Stimulated activated memory B cell treated with anti-CD40 and anti-IgM and Interleukin-4, amounts not matched to agents 10 μg/mL and 1 μg/mL and 100 μg/mL, for 72 hours (primary cell): ENCODE measurements at places on chromosomes 4 and X.

- ATAC-seq, result no peak
- no peaks in the 10 kb centered on the region for H3K27me3 ChIP-seq
Observed at GRCh38 chr4:78720204-78720603, 55.9 kb upstream of the BMP2K start.

DNA sequence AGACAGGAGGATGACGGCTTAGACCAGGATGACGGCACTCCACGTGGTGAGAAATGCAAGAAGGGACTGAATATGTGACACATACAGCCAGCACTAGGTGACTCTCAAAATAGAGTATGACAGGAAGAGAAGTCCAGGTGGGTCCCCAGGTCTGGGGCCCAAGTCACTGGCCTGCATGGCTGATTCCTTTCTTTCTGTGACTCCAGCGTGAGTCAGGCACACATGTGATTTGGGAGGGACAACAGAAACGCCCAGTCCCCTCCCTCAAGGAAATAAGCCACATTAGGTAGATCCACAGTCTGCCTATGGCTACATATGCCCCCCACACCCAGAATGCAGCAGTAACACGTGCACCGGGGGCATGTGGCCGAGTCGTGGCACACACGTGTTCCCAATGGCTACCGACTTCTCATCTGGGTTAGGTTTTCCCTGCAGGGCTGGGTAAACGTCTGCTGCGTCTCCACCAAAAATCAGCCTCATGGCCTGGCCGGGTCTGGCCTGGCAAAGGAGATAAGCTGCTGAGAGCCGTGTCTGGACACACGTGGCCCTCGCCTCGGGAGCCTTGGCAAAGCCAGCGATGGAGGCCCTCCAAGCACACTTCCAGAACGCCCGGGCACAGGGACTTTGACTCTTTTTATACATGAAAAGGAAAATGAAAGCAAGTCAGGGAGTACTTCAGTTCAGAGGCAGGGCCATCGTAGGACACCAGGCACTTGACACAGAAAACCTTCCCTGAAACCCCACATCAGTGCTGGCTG is 19.3 kb downstream of the SEL1L3 start:
- no peak for ATAC-seq
- peak overlapping the region; percentile 50 for H3K4me3 ChIP-seq
- peak overlapping the region; percentile 75 for H3K27ac ChIP-seq
- H3K36me3 ChIP-seq, result peaks cover 60% of the 10 kb centered on the region
- H3K4me1 ChIP-seq, result peaks cover 77% of the 10 kb centered on the region
- H3K27me3 ChIP-seq, result no peaks in the 10 kb centered on the region

DNA sequence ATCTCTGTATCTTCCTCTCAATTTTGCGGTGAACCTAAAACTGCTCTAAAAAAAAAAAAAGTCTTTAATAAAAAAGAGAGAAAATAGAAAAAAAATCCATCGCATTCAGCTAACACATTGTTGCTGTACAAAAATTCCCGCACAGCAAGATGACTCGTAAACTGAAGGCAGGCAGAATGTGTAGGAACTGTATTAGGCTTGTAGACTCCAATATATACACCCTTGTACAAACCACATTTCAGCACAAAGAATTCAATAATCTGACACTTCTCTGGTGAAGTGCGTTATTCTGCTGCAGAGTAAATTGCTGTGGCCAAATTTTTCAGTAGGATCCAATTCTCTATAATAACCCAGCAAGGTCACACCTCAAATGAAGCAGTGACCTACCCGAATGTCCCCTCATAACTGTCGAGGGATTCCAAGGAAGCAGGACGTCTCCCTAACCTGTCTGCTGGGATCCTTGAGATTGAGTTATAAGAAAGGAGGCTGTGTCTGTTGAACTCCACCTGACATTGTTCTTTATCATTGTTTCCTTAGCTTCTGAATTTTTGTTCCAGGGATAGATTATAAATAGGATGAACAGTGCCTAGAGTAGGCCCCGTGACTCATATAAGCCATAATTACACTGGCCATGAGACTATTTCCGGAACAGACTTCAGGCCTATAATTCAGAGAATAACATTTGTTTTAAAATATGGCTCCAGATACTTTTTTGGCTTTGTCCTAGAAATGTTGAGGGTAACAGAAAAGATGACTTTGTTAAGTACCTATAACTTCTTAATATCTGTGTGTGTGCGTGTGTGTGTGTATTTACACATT is 348.3 kb downstream of the PCDH7 start:
- no peak for ATAC-seq
- no peak overlapping the region for H3K27ac ChIP-seq
- no peaks in the 10 kb centered on the region for H3K27me3 ChIP-seq
- no peaks in the 10 kb centered on the region for H3K36me3 ChIP-seq
- no peaks in the 10 kb centered on the region for H3K4me1 ChIP-seq

DNA sequence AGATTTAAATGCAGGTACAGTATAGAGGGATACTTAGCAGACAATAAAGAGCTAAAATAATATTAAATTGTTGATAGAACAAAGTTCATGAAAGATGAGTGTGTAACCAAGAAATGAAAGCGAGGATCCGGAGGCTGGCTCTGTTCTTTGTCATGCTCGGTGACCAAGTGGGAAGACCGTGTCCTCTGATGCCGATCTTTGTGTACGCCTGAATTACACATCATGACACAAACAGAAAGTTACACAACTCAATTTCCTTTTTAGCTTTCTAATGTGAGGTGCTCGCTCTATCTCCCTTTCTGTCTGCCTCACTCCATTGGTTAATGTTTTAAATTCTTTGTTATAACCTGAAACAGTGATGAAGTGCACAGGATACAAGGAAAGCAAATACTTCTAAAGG is 114.8 kb upstream of the NEIL3 start:
- H3K36me3 ChIP-seq, result no peaks in the 10 kb centered on the region
- no peaks in the 10 kb centered on the region for H3K27me3 ChIP-seq
- H3K27ac ChIP-seq, result no peak overlapping the region
- no peaks in the 10 kb centered on the region for H3K4me1 ChIP-seq
- ATAC-seq, result no peak

DNA sequence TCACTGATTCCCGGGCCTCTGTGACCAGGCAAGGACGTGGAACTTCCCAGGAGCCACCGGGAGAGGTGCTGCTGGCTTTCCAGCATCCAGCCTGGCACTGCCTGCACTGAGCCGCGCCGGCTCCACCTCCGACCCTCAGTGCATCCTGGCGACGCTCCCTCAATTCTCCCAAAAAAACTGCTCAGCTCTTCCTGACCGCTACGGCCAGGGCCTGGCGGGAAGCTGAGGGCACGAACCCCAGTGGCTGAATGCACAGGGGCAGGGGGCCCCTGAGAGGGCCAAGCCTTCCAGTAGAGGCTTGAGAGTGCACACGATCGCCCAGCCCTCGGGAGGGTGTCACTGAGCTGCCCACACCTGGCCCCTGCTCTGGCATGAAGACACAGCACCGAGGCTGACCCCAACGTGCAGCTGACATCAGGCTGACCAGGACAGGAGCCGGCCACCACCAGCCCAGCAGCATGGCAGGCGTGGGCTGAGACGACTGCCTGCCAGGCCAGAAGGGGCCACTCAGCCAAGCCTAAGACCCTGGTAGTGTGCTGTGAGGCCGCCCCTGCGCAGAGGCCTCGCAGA is 6.9 kb downstream of the CTBP1 start:
- peaks cover 30% of the 10 kb centered on the region for H3K36me3 ChIP-seq
- no peak overlapping the region for H3K4me3 ChIP-seq
- H3K27ac ChIP-seq, result no peak overlapping the region
- no peak for ATAC-seq
- no peaks in the 10 kb centered on the region for H3K27me3 ChIP-seq

GRCh38 chr4:4890574-4891255 is 31.2 kb downstream of the MSX1 start:
- H3K27ac ChIP-seq, result no peak overlapping the region
- no peak for ATAC-seq
- H3K36me3 ChIP-seq, result no peaks in the 10 kb centered on the region
- no peak overlapping the region for H3K4me3 ChIP-seq
- peaks cover 53% of the 10 kb centered on the region for H3K27me3 ChIP-seq

DNA sequence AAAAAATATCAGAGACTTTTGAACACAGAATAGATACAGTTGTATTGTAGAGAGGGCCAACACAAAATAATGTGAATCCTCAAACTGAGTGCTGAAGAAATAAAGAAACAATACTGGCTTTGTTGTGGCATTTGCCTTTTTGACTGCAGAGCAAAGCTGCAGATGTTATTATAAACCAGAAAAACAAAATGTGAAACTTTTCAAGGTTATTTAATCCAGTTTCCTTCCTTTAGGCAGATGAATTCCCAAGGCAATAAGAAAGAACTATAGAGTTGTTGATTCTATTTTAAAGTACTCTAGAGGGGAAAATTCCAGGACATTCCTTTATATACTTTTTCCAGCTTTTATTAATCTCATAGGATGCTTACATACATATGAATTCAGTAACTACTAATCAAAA is 186.8 kb downstream of the NDST4 start:
- H3K27me3 ChIP-seq, result no peaks in the 10 kb centered on the region
- no peaks in the 10 kb centered on the region for H3K4me1 ChIP-seq
- no peaks in the 10 kb centered on the region for H3K36me3 ChIP-seq
- no peak for ATAC-seq
- no peak overlapping the region for H3K27ac ChIP-seq
- H3K4me3 ChIP-seq, result no peak overlapping the region

DNA sequence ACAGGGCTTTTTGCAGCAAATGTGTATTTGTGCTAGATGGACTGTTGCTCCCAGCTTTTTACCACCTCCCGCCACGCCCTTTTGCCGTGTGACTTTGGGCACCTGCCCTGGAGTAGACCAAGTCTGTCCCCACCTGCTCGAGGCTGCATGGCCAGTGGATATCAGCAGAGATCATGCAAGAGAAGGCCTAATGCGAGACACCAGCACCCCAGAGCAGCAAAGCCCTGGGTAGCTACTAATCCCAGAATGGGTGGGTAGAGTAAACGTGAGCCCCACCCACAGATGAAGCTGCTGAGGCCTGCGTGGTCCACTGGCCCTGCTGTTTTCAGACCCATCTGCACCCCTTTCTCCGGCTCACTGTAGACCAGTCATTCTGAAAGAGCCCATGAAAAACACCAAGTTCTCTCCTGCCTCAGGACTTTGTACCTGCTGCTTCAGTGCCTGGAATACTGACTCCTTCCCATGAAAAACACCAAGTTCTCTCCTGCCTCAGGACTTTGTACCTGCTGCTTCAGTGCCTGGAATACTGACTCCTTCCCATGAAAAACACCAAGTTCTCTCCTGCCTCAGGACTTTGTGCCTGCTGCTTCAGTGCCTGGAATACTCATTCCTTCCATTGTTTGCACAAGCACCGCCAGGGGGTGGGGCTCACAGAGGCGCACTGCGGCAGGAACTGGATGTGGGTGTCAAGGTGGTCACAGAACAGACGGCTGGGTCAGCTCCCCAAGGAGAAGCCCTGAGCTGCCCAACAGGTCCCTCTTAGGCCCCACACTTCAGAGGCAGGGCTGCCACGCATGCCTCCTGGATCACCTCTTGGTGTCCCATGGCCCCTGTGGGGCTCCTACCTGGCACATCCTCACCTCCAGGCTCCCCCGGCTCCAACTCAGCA is 5.1 kb upstream of the TNIP2 start:
- H3K27me3 ChIP-seq, result no peaks in the 10 kb centered on the region
- peaks cover 23% of the 10 kb centered on the region for H3K4me1 ChIP-seq
- H3K4me3 ChIP-seq, result no peak overlapping the region
- peak overlapping the region; percentile 45 for H3K27ac ChIP-seq

DNA sequence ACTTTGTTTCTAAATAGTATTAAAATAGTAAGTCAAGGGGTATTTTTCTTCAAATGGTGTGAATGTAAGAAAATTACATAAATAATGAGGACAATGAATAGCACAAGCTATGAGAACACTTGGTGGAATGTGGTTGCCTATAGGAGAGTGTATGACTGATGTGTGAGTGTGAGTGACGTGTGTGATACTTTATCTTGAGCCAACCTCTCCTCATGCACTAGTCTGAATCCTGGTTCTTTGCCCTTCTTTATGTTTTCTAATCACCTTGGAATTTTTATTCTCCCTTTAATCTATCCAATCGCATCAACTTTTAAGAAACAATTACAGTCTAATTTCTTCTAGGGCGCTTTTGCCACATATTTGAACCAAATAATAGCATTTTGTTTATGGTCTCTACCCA is 98.2 kb downstream of the YIPF7 start:
- no peak overlapping the region for H3K27ac ChIP-seq
- no peaks in the 10 kb centered on the region for H3K27me3 ChIP-seq
- ATAC-seq, result no peak
- H3K4me1 ChIP-seq, result no peaks in the 10 kb centered on the region
- no peaks in the 10 kb centered on the region for H3K36me3 ChIP-seq

GRCh38 chrX:15680401-15680800 is 15.8 kb upstream of the CLTRN start:
- peaks cover 7% of the 10 kb centered on the region for H3K4me1 ChIP-seq
- H3K36me3 ChIP-seq, result peaks cover 6% of the 10 kb centered on the region
- peak overlapping the region; percentile 69 for H3K27ac ChIP-seq

DNA sequence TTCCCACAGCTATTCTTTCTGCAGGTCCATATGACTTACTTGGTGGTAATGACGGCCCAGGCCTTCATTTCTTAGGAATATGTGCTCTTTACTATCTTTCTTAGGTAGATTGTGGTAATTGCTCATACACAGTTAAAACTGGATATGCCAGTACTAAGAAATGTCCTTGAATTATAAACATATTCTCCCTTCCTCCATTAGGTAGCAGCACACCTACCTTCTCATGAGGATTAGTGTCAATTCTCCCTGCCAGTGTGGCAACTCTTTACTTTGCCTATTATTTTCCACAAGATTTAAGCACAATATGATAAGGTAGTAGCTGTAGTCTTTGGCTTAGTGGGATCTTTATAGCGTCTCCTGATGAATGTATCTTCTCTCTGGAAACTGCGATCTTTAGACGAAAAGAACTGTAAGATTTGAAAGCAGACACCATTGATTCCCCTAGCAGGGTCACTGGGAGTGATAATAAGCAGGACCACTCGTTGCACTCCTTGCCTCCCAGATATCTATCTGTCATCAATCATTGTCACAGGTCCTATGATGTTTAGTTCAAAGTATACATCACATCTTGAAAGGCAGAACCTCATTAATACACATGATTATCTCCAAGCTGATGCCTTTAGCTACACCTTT is 1240.7 kb downstream of the C4orf33 start:
- H3K4me3 ChIP-seq, result no peak overlapping the region
- no peak overlapping the region for H3K27ac ChIP-seq

GRCh38 chr4:109996526-109996925 is 83.8 kb downstream of the EGF start:
- no peak overlapping the region for H3K4me3 ChIP-seq
- H3K4me1 ChIP-seq, result peaks cover 16% of the 10 kb centered on the region
- H3K36me3 ChIP-seq, result no peaks in the 10 kb centered on the region
- peaks cover 12% of the 10 kb centered on the region for H3K27me3 ChIP-seq
